ENCODE measurements at places on chromosomes 2 and 18.

- no peak for DNase-seq
These were observed 34.6 kb downstream of the PREPL start for GRCh38 chr2:44326548-44327264.

GRCh38 chr2:72971036-72971435 is 53.7 kb downstream of the EMX1 start:
- DNase-seq = no peak

- no peak for DNase-seq
These were observed 7.5 kb upstream of the KLHL30 start for GRCh38 chr2:238130696-238131628.

DNA sequence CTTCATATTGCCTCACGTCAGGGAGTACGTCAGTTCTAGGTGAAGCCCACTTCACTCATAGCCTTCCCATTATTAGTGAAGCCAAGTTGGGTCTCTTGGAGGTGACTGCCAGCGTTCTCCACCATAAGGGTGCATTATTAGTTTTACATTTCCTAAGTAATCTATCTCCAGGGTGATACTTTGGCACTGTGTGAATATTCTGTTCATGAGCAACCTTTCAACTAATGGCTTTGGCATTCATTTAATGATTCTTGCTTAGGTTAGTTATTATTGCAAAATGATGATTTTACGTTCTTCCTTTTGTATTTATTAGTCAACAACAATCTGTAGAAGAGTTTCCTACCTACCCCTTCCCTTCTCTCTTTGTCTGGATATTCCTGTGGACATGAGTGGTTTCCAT is 97.5 kb downstream of the MAP4K4 start:
- DNase-seq = no peak

GRCh38 chr2:135072125-135072997 is 20.3 kb downstream of the RAB3GAP1 start:
- no peak for DNase-seq

DNA sequence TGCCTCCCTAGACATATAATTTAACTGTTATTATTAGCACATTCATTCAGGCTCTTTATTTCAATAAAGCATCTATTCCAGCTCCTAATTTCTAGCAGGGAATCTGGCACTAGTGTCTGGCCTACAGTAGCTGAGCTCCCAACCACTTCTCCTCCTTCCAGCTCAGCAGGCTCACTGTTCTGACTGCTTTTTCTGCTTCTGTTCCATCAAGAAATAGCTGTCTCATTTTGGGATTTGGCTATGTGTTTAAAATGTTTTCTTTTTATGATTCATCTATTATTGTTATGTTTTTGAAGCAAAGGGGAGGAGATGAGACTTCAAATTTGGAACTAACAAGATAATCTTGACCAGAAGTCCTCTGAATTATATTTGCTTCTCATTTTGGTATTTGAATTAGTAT is 172.7 kb upstream of the SMAD7 start:
- no peak for DNase-seq

DNA sequence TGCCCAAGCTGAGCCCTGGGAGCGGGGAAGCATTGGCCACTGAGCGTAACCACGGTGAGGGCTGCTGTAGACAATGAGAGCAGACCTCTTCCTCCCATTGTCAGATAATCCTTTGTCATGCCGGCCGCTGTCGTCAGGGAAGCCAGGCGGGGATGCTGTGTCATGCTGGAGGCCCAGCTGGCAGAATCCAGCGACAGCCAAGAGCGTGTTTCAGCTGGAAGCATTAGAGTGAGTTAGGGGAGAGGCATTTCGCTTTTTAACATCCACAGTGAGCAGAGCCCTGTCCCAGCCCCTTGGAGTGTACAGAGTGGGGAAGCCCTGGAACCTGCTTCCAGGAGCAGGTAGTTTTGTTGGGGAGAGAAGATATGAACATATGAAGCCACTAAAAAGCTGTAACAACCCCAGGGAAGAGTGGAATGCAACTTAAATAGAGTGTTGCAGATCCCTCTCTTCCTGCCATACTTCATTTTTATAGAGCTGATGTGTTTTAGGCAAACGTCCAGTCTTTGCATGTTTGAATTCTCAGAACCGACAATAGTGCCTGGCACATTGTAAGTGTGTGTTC is 7.0 kb downstream of the CTIF start:
- no peak for DNase-seq

- no peak for DNase-seq
These were observed 219.8 kb downstream of the GLI2 start for GRCh38 chr2:120955427-120955826.

DNA sequence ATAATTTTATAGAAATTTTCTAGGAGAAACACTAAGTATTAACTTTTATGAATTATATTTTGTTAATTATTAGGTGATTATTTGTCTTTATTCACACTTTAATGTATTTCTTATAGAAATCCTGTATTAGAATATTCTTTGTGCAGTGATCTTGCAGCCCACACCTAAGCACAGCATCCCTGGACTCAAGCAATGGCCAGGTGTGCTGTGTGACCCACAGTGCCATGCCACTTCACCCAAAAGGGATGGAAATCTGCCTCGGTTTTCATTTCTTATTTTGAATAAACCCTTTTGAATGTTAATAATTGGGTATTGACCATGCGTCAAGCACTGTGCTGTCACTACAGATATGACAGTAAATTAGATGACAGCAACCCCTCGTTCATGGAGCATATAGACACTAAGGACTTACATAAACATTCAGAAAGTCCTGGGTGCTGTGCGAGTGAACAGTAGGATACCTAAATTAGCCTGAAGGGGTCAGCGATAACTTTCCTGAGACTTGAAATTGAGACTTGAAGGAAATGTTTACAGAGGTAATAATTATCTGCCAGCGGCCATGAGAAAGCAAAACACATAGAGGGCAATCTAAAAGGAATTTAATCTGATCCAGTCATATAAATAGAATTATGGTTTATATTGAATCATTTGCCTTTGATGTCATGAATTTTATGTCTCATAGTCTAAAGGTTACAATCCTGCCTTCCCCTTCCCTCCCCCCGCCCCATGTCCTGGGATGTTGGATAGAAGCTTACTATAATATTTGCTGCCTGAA is 52.7 kb upstream of the CALCRL start:
- DNase-seq = no peak

DNA sequence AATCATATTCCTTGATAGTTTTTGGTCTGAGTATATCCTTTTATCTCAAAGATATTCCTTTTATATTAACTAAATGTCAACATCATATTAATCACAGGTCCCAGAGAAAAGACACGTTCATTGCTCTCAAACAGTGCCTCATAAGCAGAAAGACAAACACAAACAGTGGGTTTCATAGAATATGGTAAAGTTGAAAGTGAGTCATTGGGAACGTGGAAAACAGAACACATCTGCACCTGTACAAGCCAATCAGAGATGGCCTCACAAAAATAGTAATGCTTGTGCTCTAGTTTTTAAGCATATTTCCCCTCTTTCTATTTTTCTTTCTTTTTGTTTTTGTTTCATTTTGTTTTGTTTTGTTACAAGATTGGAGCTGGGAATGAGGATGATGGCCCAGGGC is 328.4 kb upstream of the MAP2 start:
- DNase-seq = no peak

DNA sequence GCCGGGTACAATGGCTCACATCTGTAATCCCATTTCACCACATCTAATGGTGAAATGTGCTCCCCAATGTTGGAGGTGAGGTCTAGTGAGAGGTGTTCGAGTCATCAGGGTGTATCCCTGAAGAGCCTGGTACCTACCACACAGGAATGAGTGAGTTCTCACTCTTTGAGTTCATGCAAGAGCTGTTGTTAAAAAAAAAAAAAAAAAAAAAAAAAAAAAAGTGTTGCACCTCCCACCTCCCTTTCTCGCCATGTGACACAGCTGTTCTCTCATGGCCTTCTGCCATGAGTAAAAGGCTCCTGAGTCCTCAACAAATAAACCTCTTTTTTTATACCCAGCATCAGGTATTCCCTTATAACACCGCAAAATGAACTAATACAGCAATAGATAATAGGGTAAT is 106.3 kb downstream of the C2orf74 start:
- DNase-seq = no peak

DNA sequence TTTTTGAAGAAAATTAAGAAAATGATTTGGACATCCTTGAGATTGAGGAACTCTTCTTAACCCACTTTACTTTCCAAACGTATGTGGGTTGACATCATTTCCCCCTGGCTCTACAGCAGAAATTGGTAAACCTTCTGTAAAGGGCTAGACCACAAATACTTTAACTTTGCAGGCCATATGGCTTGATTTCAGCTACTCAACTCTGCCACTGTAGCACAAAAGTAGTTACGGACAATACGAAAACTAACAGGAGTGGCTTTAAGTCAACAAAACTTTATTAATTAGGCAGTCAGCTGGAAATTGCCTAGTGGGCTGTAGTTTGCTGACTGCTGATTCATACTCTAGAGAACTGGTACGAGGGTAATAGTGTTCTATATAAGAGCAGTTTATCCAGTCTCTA is 83.2 kb upstream of the DTNB start:
- no peak for DNase-seq

DNA sequence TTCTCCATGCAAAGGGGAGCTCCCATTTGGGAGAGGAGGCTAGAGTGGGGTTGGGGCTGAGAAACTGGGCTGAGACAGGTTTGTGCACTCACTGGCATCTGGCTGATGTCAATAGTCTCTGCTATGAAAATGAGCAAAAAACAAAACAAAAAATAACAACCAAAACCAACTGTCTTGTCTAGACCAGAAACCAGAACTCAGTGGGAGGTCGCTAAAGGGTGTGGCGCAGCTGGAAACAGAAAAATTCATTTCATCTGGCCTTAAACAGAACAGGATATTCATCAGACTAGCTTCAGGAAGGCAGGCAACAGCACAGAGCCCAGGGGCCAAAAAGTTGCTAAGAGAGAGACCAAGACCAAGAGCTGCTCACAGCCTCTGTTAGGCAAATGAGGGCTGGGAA is 126.1 kb downstream of the THNSL2 start:
- DNase-seq = no peak

- no peak for DNase-seq
These were observed 68.8 kb downstream of the PMAIP1 start for GRCh38 chr18:59968583-59968982.

GRCh38 chr2:776487-776886 is 99.3 kb upstream of the TMEM18 start:
- DNase-seq = no peak

DNA sequence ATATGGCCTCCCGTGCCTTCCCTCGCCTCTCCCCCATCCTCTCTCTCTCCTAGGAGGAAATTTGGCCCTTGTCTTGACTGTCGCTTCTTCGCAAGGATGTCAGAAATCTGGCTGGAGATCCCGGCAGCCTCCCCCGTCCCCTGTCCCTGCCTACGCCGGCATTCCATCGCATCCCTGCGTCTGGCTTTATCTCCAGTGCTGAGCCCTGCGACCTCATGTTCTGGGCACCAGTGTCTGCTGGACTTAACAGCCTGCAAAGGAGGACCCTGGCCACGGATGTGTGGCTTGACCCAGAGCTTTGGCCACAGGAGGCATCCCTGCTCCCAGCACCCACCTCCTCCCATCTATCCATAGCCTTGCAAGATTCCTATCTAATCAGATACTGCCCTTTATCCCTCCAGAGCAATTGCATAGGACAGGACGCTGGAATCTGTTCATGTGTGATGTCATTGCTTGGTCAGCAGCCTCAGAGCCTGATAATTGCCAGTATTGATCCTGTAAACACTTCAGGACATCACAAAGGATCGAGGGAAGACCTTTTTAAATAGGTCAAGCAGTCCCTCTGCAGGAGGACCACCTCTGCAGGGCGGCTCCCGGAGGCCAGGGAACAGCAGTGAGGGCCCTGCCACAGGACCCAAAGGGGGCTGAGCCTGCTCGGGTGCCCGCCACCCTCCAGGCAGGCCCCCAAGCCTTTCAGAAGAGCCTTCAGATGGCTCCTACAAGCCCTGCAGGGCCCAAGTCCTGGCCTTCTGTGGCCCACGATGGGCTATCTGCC is 168.2 kb downstream of the TWIST2 start:
- DNase-seq = no peak

DNA sequence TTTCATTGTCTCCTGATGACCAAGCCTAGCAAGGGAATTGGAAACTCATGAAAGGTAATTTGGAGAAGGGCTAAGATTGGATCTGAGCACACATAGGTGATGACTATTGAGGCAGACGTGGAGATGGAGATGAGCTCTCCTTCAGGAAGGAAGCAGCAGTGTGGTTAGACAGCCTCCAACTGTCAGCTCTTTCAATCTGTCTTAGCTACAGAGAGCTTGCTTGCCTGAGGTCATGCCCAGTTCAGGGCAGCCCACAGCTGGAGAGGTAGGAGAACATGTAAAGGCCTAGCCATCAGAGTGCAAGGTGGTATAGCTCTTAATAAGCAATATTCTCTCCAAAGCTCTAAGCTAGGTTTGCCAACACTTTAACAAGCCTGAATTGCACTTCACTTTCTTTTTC is 79.2 kb downstream of the THSD7B start:
- DNase-seq = no peak

DNA sequence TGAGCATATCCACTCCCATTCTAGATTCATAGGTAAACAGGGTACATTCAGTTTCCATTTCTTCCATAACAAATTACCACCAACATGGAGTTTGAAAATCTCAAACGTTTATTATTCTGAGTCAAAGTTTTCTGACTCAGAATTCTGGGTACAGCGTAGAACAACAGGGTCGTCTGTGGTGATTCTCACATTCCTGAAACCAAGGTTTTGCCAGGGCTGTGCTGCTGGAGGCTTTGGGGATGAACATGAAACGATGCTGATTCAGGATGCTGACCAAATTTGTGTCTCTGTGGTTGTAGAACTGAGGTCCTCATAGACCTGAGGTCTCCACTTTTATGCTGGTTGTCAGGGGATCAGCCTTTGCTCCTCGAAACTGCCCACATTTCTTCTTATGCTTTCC is 255.7 kb downstream of the DSEL start:
- no peak for DNase-seq

GRCh38 chr2:127911737-127912136 is 26.0 kb upstream of the AMMECR1L start:
- DNase-seq = no peak

DNA sequence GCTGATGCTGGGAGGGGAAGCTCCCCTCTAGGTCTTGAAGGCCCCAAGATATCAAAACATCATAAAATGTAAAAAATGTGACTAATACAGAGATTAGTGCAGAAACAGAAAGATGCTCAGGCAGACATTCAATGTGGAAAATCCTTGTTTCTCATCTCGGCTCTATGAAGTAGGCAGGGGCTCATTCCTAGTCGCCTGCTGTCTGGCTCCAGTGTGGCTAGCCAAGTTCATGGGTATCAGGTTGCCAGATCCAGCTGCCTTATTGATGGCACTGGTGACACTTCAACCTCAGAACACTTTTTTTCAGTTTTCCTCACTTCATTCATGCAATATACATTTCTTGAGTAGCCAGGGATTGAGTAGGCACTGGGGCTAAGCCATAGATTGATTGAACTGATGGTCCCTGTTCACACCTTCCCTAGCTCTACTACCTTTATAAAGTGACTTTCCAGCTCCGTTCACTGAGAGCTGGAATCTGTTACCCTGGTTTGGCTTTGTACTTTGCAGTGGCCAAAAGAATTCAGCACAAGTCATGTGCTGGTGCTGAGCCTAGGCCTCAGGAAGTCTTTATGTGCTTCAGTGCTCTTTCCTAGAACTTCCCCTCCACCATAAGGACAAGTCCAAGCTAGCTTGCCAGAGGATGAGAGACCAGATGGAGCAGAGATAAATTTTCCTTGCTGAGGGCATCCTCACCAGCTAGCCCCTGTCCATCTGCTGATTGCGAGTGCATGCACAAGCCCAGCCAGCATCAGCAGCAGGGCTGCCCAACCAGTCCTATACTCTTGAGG is 373.6 kb upstream of the ST6GAL2 start:
- DNase-seq = no peak

GRCh38 chr2:152176113-152176714 is 651 bp upstream of the STAM2 start:
- DNase-seq = no peak
